ENCODE measurements at places on chromosomes 11 and 22.

GRCh38 chr11:82465481-82465880, 268.2 kb downstream of the FAM181B start:
- DNase-seq, result no peak

DNA sequence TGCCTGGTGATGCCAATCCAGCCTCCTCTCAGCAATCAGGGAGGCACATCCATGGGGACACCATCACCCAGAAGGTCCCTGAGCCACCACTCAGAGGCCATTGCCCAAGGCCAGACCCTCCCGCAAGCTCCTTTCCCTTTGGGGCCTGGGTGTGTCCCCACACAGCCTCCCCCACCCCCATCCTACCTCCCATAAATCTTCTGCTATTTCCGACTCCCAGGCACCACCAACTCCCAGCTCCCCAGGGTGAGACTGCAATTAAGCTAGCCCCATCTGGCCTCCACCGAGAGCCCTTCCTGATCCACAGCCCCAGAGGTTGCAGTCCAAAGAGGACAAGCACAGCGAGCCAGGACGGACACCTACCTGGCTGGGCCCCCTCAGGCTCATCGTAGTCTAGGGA, 6.3 kb downstream of the ARHGAP1 start:
- no peak for DNase-seq

DNA sequence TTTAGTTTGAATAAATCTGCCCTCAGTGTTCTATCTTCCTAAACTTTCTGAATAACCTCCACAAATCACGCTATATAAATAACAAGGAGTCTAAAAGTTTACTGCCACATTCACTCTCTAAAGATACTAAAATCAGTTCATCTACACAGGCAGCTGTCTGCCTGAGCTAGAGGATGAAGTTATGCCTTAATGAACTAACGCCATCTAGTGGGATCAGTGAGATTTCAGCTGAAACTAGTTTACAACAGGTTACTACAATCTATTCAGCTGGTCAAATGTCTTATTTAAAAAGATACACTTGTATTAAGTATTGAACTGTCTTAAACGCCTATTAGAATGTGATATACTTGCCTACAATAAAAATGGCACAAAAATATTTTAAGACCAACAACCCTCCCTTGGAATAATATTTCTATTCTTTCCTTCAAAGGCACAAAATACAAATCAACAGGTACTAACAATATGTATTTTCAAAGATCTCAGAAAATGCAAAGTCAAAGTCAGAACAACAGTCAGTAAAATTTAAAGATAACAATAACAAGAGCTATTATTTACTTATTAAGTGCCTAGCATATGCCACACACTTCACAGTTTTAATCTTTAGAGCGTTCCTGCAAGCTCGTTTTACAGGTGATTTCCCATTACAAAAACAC, 84.1 kb downstream of the LARGE2 start:
- DNase-seq, result no peak

DNA sequence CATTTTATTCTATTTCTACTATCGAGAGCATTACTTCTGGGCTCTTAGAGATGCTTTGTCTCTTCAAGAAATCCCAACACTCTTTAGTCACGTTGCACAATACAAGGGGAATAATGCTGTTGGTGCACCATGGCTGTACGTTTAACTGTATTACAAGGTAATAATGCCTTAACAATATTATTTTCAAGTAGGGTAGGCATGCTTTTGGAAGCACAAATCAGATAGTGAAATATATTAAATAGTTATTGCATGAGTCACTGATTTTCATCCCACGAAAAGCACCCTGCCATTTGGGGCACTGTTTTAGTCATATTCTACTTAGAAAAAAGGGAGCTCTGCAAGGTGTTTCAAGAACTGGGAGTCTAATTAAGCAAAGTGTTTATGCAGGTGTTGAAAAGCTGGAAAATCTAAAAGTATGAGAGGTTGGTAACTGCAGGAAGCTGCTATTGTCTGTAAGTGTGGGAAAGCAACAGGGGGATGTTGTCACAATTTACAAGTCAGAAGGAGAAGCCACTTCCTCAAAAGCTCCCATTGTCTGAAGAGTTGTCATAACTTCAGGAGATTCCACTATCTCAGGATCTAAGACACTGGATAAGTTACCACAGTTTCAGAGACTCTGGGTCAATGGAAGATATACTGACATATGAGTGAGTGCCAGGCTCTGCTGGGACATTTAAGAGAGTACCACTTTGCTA, 218.2 kb downstream of the JRKL start:
- DNase-seq, result no peak

DNA sequence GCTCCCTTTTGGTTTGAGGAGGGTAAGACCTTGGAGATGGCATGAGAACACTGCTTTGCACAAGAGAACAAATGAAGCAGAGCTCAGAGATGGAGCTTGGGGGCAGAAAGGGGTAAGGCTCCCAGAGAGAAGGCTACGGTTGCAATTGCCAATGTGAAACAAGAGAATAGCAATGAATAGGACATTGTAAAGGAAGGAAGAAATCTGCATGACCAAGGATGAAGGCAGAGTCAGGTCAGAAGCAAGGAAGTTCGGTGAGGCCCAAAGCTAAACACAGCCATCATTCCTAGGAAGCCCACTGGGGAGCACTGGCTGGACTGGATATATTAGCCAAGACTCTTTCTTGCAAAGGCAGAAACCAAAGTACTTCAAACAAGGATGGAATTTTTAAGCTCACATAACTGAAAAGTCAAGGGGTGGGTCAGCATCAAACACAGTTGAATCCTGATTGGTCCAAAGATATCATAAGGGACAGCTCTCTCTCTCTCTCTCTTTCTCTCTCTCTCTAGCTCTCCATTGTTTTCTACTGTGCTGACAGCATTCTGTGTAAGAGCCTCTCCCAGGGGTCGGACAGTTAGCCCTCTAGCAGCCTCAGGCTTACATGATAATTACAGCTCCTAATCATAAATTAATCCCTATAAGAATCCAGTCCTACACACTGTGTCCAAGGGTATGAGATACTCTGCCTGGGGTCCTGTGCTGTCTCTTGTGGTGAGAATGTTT, 484.3 kb downstream of the SOX6 start:
- DNase-seq, result no peak

- DNase-seq, result peak; percentile 74
These were observed 1.5 kb downstream of the HSPB2 start for GRCh38 chr11:111913997-111914396.

DNA sequence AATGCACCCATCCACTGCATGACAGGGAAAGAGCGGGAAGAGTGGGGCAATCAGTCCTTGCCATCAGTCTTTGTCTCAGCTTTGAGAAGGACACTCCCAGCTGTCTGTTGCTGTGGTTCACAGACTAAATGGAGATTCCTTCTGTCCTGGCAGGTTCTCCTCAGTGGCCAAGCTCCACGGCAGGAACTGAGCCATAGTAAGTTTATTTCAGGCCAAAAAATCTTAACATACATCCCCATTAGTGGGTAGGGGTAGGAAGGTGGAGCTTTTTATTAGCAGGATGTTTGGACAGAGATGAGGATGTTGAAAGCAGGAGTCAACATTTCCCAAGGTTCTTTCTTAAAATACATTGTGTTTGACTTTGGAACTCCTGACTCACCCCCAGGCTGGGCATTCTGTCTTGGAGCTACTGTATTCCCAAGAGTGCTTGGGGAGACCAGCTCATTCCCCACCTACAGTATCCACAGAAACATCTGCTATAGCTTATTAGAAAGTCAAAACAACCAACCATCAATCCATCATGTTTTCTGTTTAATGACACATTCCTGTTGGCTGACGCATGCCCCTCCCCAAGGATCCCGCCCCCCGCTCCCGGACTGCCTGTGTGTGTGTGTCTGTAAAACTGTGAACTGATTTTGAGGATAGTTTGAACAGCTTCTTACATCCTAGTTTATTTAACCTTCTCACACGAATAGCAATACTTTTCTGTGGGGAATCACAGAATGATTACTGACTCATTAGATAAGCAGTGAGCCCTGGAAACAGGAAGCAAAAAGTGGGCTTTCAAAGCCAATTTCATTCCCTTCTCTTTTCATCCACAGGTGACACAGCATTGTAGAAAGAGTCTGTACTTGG, 109.5 kb downstream of the CCDC81 start:
- DNase-seq, result no peak

DNA sequence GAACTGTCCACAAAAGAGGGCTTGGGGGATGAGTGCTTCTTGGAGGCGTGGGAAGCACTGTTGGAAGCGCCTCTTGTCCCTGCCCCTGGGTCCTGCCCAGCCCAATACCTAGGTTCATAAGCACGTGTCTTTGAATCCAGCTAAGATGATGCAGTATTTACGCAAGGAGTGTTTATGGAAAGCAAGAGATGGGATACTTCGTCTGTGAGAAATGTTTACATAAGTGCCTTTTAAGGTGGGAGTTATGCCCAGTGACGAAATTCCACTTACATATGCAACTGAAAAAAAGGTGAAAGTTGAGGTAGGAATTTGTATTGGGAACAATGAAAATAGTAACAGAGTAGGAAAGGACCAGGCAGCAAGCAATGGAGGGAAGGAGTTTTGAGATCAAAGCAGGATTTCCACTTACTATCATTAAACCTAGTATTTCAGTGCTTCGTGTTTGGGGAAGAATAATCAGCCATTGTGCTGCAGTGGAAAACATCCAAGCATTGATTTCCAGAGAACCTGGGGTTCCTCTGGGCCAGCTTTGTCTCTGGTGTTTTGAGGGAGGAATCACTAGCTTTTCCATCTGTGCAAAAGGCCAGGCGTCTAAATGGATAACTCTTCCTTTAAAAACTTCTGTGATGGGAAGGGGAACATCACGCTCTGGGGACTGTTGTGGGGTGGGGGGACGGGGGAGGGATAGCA, 115.3 kb upstream of the TTC12 start:
- no peak for DNase-seq

GRCh38 chr22:38106814-38107578, 3.5 kb downstream of the BAIAP2L2 start:
- DNase-seq, result no peak

DNA sequence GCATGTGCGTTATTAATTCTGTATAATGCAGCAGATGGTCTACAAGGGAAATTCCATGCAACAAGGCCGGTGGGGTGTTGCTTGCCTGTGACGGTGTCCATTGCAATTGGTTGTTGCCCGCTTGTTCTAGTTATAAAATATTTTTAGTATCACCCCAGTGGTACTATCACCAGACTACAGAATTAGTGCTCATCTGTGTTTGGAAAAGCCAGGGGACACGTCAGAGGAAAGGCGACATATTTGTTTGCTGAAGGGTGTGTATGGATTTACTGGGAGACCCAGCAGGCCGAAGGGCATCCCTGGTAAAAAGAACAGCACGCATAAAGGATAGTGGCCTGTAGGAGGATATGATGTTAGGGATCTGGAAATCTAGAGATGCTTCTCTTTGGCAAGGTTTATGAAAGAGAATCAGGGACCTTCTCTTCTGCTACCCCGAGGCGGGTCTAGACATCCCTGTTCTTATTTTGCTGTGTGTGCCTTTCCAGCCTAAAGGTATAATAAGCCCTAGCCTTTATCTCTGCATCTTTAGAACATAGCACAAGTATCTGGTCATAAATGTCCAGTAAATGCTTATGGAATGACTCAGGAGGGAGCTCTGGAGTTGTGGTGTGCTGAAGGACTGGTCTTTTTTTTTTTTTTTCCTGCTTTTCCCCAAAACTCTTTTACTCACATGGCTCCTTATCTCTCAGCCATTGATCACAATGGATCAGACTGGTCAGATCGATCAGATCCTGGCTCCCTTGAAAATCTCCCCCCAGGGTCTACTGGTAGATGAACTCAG, 90.9 kb downstream of the LDLRAD3 start:
- DNase-seq, result no peak

DNA sequence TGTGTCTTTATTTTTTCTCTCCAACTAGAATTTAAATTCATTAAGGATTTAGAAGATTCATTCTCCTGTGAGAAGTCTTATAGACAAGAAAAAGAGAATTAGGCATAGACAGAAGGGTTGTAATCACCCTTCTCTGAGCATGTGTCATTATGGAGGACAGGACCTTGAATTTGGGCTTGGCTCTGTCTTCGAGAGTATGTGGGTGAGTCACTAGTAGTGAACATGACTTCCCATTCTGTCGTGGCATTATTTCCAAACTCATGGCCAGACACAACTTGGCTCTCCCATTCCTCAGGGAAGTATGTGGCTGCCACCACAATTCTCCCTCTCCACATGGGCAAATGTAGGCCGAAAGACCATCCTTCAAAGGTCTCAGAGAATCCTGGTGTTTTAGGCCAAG, 14.3 kb upstream of the ANKK1 start:
- DNase-seq, result no peak

- DNase-seq, result no peak
These were observed 187.4 kb downstream of the MN1 start for GRCh38 chr22:27614006-27614649.

GRCh38 chr11:100756559-100756958, 69.5 kb downstream of the ARHGAP42 start:
- no peak for DNase-seq

GRCh38 chr11:107973641-107974040, 35.1 kb upstream of the CUL5 start:
- no peak for DNase-seq

DNA sequence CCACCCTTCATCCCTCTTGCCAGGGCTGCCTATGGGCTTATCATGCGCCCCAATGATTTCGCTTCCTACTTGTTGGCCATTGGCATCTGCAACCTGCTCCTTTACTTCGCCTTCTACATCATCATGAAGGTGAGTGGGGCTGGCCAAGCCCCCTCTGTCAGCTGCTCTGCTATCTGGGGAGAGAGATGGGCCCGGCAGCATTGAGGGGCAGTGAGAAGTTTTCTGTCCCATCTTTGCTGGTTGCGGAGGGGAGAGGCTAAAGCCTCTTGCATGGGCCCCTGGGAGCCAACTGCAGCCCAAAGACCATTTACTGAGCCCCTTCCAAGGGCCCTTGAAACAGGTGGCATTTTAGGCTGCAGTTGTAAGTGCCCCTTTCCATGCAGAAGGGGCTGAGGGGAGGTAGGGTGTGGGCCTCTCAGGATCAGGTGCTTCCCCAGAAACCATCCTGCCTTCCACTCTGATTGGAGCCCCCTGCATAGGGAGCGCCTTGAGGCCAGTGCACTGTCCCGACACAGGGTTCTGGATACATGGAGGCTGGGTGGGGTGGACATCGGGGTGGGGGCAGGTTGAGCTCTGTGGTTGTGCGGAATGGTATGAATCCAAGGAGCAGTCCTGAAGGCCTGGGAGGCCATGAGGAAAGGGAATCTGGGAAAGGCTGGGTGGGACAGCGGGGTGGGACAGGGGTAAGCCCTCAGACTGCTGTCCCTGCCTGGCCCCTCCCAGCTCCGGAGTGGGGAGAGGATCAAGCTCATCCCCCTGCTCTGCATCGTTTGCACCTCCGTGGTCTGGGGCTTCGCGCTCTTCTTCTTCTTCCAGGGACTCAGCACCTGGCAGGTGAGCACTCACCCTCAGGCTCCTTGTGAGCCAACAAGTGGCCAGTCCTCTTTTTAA, 5.8 kb upstream of the TAGLN start:
- no peak for DNase-seq

GRCh38 chr11:46099963-46100316, 21.3 kb downstream of the PHF21A start:
- no peak for DNase-seq

- DNase-seq, result no peak
These were observed 130.2 kb downstream of the NCAM1 start for GRCh38 chr11:113091481-113091780.

GRCh38 chr22:43338766-43339345, 4.3 kb downstream of the SCUBE1 start:
- DNase-seq, result no peak

GRCh38 chr11:131838016-131838415, 467.6 kb downstream of the NTM start:
- no peak for DNase-seq

GRCh38 chr11:111871693-111872161, 346 bp upstream of the ALG9 start:
- no peak for DNase-seq
